Trophoblast cell (in vitro differentiated cells and primary cell): ENCODE measurements at places on chromosomes 1 and 21.
A peak's percentile ranks its signal among the peaks of the same experiment; 100 is the strongest.

DNA sequence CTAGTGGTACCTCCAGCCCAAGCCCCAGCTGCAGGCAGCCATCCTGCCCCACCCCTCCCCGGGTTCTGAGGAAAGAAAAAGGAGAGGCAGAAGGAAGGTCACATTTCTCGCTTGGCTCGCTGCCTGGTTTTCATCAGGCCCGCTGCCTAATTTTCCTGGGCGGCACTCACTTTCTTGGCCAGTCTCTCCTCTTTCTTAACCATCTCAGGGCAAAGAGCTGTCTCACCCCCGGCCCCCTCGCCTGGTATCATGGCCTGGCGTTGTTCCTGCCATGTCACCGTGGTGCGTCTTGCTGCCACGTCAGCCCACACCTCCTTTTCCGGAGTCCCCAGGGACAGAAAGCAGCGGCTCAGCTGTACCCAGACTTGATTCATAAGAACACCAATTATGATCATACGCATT is 26.6 kb upstream of the CASZ1 start:
- H3K4me1 ChIP-seq = no peaks in the 10 kb centered on the region
- no peaks in the 10 kb centered on the region for H3K36me3 ChIP-seq
- DNase-seq = no peak
- H3K27ac ChIP-seq = no peak overlapping the region
- no peak overlapping the region for H3K4me3 ChIP-seq

DNA sequence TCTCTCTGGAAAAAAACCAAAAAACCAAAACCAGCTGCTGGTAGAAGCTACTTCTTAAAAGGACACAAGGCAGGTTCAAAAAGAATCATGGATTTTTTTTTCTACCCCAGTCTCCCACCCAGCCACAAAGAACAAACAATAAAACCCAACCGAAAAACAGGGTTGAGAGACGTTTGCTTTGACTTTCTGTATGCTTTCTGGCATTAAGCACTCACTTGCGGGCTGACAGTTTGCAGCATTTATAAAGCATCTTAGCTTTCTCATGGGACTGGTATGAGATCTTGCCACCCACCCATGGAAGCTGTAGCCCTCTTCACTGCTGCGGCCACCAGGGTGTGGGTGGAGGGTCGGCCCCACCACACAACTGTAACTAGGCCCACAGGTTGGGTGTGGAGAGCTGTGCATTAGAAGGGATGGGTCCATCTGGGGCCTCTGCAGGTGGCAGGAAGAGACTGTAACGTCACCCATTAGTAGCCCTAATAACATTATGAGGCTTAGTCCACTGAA is 165.7 kb downstream of the RHOU start:
- no peaks in the 10 kb centered on the region for H3K27me3 ChIP-seq
- no peaks in the 10 kb centered on the region for H3K36me3 ChIP-seq
- H3K4me3 ChIP-seq = no peak overlapping the region
- peaks cover 22% of the 10 kb centered on the region for H3K4me1 ChIP-seq
- no peak overlapping the region for H3K27ac ChIP-seq

- no peak overlapping the region for H3K27ac ChIP-seq
- DNase-seq = no peak
- no peak overlapping the region for H3K4me3 ChIP-seq
Observed at GRCh38 chr1:1827089-1827848, 49.0 kb upstream of the NADK start.

DNA sequence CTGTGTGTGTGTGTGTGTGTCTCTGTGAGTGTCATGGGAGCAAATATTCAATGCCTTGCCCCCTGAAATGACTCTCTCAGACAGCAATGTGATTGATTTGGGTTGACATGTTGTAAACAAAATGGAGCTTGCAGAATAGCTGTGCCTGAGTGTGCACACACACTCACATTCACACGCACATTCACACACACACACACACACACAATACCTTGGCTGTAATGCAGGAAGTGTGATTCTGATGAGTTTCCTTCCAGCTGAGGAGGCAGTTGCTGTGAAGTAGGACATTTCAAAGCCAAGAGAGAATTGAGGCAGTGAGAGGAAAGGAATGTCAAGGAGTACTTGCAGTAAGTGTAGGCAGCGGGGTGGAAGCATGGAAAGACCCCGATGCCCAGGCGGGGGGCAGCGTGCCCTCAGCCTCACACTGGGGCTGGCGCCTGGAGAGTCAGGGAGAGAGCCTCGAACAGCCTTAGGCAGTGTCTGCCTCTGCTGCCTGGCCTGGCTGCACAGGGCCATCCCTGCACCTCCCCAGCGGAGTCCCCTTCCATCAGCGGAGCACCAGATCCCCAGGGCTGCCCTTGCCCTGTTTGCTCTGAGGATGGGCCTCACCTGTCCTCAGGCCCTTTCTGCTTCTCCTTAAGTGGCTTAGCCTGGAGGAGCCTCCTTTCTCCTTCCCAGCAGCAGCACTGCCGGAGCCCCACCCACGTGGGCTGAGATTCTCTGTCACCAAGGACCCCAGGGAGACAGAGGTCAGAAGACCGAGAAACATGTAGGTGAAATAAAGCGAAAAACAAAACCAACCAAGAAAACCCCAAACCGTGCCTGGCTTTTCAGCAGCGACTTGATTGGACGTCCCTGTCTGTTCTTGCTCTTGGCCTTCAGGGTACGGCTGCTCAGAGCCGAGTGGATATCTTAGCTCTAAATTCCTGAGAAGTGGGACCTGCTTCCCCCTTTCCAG is 9.2 kb downstream of the VASH2 start:
- H3K4me3 ChIP-seq = no peak overlapping the region
- peaks cover 18% of the 10 kb centered on the region for H3K4me1 ChIP-seq
- no peaks in the 10 kb centered on the region for H3K27me3 ChIP-seq

- no peak overlapping the region for H3K27ac ChIP-seq
- peaks cover 4% of the 10 kb centered on the region for H3K4me1 ChIP-seq
- no peaks in the 10 kb centered on the region for H3K36me3 ChIP-seq
- no peak for DNase-seq
- no peaks in the 10 kb centered on the region for H3K27me3 ChIP-seq
- H3K4me3 ChIP-seq = no peak overlapping the region
Observed at GRCh38 chr1:93963585-93963984, 54.4 kb upstream of the GCLM start.

DNA sequence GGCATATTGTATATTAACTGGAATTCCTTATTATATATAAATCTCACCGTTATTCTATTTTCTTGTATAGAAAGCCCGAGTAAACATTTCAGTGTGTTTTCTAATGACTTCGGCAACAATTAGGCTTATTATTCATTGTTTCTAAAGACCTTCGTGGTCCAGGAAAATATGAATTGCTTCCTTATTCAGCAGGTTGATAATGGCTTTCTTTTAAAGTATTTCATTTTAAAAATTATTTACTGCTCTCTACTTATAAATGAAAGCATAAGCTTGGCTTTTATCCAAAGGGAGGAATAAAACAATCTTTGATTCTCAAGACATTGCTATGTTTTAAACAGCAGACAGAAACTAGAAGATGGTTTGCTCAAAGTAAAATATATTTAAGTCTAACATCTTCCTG is 198.4 kb upstream of the RGS18 start:
- H3K27me3 ChIP-seq = no peaks in the 10 kb centered on the region
- no peak for DNase-seq
- no peaks in the 10 kb centered on the region for H3K36me3 ChIP-seq

GRCh38 chr1:77926561-77927357 is 38.3 kb downstream of the NEXN start:
- no peak overlapping the region for H3K4me3 ChIP-seq
- H3K36me3 ChIP-seq = peaks cover 9% of the 10 kb centered on the region
- no peaks in the 10 kb centered on the region for H3K27me3 ChIP-seq
- no peak overlapping the region for H3K27ac ChIP-seq
- no peak for DNase-seq
- H3K4me1 ChIP-seq = no peaks in the 10 kb centered on the region

DNA sequence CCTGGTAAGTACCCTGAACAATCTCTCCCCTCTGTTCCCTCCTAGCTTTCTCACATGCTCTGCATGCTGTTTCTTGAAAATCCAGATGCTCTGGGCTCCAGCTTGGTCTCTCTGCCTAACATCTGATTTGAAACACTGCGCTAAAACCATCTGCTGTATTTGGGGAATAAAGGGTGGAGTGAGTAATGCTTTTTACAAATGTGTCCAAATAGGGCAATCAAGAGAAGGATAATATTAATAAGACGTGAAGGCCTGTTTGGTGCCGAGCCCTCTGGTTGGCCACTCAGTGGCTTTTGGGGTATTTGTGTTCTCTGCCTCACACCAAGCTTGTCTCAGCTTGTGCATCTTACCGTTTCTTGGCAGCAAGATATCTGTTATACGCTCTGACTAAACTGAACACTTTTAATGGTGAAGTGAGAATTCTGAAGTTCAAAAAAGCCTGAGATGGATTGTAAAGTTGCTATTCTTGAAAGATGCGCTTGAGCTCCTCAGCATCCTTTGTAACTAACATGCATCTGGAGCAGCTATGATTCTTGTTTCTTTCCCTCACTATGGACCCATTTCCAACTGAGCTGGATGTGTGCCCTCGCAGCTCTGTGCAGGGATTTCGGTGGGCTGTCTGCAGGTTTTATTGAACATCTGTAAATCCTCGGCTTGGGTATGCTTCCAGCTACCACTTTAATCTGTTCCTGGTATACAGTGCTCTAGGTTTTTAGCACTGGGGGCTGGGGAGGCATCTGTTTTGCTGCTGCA is 269.4 kb downstream of the RWDD3 start:
- H3K27ac ChIP-seq = no peak overlapping the region
- no peaks in the 10 kb centered on the region for H3K4me1 ChIP-seq
- no peaks in the 10 kb centered on the region for H3K27me3 ChIP-seq
- no peaks in the 10 kb centered on the region for H3K36me3 ChIP-seq
- no peak for DNase-seq

GRCh38 chr1:12501661-12502060 is 116.3 kb downstream of the DHRS3 start:
- no peak overlapping the region for H3K4me3 ChIP-seq
- no peaks in the 10 kb centered on the region for H3K27me3 ChIP-seq
- H3K4me1 ChIP-seq = peaks cover 5% of the 10 kb centered on the region
- H3K36me3 ChIP-seq = peaks cover under 1% of the 10 kb centered on the region

GRCh38 chr1:63124666-63125191 is 197.6 kb upstream of the FOXD3 start:
- no peaks in the 10 kb centered on the region for H3K27me3 ChIP-seq
- H3K36me3 ChIP-seq = no peaks in the 10 kb centered on the region
- no peaks in the 10 kb centered on the region for H3K4me1 ChIP-seq
- H3K4me3 ChIP-seq = no peak overlapping the region

DNA sequence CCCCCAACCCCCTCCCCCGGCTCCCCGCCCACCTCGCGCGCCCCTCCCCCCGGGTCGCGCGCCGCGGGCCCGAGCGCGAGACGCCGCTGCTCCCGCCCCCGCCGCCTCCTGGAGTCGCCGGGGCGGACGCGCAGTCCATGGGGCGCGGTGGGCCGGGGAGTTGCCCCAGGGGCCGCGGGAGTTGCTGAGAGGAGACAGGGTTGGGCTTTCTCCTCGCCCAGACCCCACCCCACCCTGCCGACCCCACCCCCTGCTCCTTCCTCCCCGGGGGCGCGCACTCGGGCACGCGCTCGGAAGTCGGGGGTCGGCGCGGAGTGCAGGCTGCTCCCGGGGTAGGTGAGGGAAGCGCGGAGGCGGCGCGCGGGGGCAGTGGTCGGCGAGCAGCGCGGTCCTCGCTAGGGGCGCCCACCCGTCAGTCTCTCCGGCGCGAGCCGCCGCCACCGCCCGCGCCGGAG is at the start of gene LAMC1:
TSS of gene LAMC1 (plus strand) at position 275 of the 455 bp plus-strand sequence. CDS start 297 bp downstream, outside the sequence.
- H3K4me3 ChIP-seq = peak within 1 kb of the TSS; percentile 94
- DNase-seq = peak; percentile 34
- H3K4me1 ChIP-seq = peaks cover 2% of the 10 kb centered on the region
- H3K36me3 ChIP-seq = no peaks in the 10 kb centered on the region
- H3K27me3 ChIP-seq = no peaks in the 10 kb centered on the region

DNA sequence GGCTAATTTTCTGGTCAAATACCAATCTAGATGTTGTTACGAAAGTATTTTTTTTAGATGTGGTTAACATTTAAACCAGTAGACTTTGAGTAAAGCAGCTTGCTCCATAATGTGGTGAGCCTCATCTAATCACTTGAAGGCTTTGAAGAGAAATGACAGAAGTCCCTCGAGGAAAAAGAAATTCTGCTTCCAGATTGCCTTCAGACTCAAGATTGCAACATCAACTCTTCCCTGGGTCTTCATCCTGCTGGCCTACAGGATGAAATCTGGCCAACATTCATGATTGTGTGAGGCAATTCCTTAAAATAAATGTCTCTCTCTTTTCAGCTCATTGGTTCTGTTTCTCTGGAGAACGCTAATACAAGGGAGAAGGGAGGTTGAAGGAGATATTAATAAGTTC is 32.5 kb upstream of the SSX2IP start:
- no peak overlapping the region for H3K27ac ChIP-seq
- no peaks in the 10 kb centered on the region for H3K36me3 ChIP-seq
- H3K4me1 ChIP-seq = peaks cover 4% of the 10 kb centered on the region

DNA sequence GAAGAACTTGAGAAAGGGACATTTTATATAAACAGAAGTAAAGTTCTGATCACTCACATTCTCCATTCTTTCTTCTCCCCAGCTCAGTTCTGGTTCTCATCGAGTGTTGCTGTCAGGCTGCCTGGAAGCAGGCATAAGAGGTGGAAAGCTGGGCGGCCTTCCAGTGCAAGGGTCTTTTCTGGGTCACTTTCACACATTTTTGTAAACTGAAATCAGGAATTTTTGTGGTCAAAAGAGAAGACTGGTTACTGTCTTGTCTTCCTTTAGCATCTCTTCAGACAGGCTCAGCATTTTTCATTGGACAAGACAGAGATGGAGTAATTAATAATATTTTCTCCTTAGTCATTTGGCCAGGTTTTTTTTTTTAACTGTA is 93.7 kb downstream of the CTH start:
- no peak overlapping the region for H3K27ac ChIP-seq
- no peak overlapping the region for H3K4me3 ChIP-seq
- H3K4me1 ChIP-seq = peaks cover 5% of the 10 kb centered on the region
- no peak for DNase-seq
- H3K36me3 ChIP-seq = no peaks in the 10 kb centered on the region

- DNase-seq = peak; percentile 24
- no peaks in the 10 kb centered on the region for H3K27me3 ChIP-seq
- no peaks in the 10 kb centered on the region for H3K36me3 ChIP-seq
- H3K27ac ChIP-seq = no peak overlapping the region
Observed at GRCh38 chr1:215793180-215793579, 226.1 kb downstream of the KCTD3 start.

GRCh38 chr1:152774875-152775274 is at the start of gene LCE1F:
Gene LCE1F, plus strand, starts transcription at chr1:152775140. Its CDS starts 1,232 bp downstream, at chr1:152776372.
- no peaks in the 10 kb centered on the region for H3K4me1 ChIP-seq
- no peak for DNase-seq
- H3K27ac ChIP-seq = no peak within 1 kb of the TSS
- H3K4me3 ChIP-seq = no peak within 1 kb of the TSS

DNA sequence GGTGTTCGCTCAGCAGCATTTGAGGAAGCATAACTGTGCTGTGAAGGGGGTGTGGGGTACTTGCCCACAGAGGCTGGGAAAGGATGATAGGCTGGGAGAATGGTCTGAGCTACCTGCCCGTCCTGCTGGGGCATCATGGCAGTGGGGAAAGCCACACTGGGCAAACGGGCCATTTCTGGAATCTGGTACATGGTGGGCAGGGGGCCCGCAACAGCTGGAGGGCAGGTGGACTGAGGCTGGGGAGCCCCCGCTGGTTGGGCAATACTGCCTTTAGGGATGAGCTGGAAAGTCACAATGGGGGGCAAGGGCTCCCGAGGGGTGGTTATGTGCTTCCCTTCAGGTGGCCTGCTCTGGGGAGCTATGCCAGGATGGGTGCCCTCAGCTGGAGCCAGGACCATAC is 19.2 kb upstream of the ADAM30 start:
- DNase-seq = no peak
- no peak overlapping the region for H3K27ac ChIP-seq
- H3K36me3 ChIP-seq = peaks cover 25% of the 10 kb centered on the region
- H3K4me1 ChIP-seq = peaks cover 5% of the 10 kb centered on the region
- H3K4me3 ChIP-seq = no peak overlapping the region
